AG04449 (cell line): ENCODE measurements at places on chromosomes 3 and 15.

GRCh38 chr3:195895078-195895860 is 13.1 kb downstream of the TNK2 start:
- DNase-seq = no peak

DNA sequence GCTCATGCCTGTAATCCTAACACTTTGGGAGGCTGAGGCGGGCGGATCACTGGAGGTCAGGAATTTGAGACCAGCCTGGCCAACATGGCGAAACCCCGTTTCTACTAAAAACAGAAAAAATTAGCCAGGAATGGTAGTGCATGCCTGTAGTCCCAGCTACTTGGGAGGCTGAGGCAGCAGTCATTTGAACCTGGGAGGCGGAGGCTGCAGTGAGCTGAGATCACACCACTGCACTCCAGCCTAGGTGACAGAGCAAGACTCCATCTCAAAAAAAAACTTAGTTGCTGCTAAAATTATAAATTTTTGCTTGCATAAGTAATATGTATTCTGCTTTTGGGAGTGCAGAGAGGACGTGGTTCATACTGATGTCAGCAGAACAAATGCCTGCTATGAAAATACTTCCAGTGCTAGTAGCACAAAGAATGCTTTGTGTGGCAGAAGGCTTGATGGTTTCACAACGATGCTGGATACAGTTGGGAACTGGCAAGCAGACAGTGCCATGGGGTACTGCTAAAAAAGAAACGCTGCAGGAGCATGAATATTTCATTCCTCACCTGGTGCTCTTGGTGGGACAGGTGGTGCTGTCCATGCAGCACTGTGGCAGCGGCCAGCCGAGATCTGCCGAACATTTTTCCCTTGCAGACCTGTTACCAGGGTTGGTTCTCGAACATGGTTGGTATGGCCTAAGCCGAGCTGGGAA is 31.1 kb downstream of the FBXL22 start:
- DNase-seq = no peak

GRCh38 chr15:41511331-41511898 is 2.2 kb downstream of the LTK start:
- no peak for DNase-seq

DNA sequence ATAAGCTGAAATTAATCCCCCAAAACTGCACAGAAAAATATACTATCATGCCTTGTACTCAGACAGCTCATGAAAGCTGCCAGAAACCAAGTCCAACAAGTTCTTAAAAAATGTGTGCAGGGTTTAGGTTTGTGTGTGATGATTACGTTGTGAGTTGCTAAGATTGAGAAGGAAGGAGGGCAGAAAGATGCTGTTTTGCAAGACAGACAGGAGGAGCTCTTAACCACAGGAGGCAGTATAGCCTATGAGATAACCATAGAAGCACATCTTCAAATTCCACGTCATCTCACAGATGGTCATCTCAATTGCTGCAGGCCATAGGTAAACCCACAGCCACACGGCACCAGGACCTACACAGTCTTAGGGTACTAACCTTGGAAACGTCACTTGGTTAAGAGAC is 191.9 kb downstream of the STT3B start:
- no peak for DNase-seq

- no peak for DNase-seq
Observed at GRCh38 chr15:42483677-42484076, 7.3 kb downstream of the ZNF106 start.

- DNase-seq = no peak
Observed at GRCh38 chr3:13655061-13655913, 106.4 kb downstream of the FBLN2 start.

- DNase-seq = no peak
Observed at GRCh38 chr3:150412561-150413231, 4.6 kb downstream of the TSC22D2 start.

- DNase-seq = no peak
Observed at GRCh38 chr3:98021830-98022560, 13.1 kb downstream of the GABRR3 start.

DNA sequence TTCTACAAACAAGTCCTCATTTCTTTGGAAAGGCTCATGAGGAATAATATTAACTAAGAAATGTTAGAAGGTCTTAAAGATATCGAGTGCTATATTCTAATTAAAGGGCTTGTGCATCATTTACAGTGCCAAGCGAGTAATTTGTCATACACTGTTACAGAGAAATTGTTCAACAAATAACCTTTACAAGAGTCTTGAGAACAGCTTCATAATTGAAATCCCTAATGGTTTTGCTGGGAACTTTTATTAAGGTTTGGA is 209.5 kb downstream of the MECOM start:
- no peak for DNase-seq

DNA sequence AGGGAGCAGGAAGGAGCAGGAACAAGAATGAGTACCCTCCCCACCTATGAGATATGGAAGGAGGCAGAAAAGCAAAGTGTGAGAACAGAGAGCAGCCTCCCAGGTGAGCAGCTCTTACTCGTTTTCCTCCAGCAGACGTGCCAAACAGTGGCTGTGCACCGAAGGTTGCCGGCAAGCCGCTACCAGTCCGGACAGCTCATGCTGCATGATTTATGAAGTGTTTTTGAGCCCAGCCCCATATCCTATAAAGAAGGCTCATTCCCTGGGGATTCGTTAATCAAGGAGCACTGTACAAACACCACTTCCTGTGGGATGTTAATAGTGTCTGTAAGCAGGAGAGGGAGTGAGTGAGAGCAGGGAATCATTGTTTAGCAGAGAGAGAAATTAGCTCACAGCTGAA is 118.3 kb upstream of the FOXB1 start:
- no peak for DNase-seq

DNA sequence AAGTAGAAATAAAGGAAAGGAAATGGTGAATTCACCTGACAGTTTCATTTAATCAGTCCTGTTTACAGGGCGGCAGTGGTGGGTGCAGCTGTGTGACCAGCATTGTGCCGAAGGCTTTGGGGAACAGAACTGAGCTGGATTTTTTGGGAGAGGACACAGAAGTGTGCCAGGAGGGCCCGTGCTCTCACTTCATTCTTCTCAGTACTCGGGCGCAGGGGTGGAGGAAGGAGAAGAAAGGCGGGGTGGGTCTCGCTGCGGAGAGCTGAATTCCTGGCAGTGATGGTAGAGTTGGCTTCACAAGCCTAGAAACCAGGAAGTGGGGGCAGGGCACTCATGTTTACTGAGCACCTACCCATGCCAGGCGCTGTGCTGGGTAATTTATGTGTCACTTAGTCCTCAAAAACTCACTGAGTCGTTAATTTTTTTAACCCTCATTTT is 64.6 kb downstream of the CRTC3 start:
- no peak for DNase-seq

GRCh38 chr3:137105277-137105977 is 147.6 kb downstream of the IL20RB start:
- no peak for DNase-seq

DNA sequence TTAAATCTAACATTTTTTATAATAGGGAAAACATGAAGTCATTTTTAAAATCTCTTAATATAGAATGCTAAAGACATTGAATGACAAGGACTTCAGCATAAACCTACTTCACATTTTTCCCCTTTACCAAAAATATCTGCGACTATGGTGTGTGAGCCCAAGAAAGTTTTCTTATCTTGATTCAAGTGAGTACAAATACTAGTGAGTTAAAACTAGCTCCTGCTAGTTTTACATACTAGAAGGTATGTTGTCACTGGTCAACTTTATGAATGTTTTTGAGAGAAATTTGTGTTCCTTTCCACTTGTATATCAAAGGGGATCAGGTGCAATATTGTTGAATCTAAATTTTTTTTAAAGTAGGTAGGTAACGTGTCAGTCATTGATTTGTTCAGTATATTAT is 152.4 kb upstream of the CGNL1 start:
- no peak for DNase-seq

DNA sequence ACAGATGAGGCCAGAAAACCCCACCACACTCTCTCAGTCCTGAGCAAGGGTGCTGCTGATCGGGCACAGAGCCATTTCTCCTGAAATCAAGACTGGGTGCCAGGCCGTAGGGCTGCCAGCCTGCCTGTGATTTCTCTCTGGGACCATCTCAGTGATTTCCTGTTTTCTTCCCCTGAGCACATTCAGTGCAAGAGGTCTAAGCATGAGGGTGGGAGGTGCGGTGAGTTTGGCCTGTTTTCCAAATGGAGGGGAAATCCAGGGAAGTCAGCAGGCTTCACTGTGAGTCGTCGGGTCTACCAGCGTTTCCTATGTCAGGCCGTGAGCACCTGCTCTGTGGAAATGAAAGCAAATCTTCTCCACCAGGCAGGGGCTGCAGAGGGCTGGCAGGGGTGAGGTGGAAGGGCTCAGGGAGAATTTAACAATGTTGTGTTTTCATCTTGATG is 82.3 kb downstream of the ST6GAL1 start:
- DNase-seq = no peak

GRCh38 chr3:24829629-24830229 is 335.1 kb upstream of the THRB start:
- DNase-seq = no peak

DNA sequence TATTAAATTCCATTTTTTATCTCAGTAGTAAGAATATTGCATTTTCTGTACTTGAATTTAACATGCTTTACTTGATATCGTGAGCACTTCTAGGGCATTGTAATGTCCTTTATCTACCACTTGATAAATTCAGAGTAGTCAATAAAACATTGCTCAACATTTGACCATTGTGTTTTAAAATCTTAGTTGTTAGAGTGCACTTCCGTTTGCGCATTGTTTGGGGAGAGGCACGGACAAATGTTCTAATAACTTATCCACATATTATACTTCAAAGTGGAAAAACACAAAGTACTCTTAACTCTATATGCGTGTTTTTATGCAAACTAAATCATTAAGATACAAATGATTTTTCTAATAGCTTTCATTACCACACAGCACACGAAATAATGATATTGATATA is 419 bp downstream of the FAM227B start:
- DNase-seq = no peak

- no peak for DNase-seq
Observed at GRCh38 chr3:32296251-32297204, 58.0 kb downstream of the CMTM8 start.

DNA sequence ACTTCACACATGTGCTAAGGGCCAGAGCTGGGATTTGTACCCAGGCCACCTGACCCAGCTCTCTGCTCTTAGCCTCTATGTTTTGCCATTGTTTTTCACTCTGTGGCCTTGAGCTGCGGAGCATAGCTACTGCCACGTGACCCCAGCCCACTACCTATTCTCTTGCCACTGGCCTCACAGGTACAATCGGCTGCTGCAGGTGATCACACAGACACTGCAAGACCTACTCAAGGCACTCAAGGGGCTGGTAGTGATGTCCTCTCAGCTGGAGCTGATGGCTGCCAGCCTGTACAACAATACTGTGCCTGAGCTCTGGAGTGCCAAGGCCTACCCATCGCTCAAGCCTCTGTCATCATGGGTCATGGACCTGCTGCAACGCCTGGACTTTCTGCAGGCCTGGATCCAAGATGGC is 46.2 kb downstream of the SEMA3G start:
- no peak for DNase-seq

- DNase-seq = no peak
Observed at GRCh38 chr15:37034392-37034791, 66.0 kb downstream of the MEIS2 start.

DNA sequence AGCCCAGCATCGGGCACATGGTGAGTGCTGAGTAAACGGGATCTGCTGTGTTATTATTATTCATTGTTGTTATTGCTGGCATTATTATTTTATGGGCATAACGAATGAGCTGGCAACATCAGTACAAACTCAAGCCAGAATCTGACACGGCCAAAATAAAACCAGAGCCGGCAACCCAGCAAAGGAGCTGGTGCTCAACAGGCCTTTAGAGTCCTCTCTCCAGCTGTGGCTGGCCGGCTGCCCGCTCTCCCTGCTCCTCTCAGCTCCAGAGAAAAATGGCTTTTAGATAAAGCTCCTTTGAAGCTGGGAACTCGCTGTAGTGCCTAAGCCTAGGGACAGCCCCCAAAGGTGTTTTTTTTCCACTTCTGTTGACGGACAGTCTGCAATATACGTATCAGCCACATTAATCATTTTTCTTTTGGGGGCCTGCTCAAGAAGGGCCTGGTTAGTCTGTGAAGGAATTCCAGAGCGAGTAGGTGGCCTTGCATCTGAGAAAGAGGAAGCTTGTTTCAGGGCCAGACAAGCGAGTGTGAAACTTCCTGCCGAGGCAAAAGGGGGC is 193.9 kb upstream of the UBE2E1 start:
- no peak for DNase-seq

GRCh38 chr3:79766496-79767193 is 1.2 kb downstream of the ROBO1 start:
- no peak for DNase-seq

DNA sequence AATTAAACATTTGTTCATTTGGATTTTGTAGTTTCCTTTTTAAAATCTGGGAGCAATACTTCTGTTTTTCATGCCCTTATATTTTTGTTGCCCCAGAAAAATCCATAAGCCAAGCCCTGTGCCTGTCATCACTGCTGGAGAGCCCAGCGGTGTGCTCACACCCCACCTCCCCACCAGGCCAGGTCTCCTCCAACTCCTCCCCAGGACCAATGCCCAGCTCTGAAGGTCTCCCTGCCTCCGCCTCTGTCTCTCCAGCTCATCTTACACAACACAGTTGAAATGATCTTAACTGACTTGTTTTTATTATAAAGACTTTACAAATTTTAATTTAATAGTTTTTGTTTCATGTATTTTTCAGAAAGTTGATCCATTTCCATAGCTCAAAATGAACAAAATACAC is 66.4 kb downstream of the RHCG start:
- no peak for DNase-seq
